Stimulated activated CD8-positive, alpha-beta memory T cell treated with anti-CD3 and anti-CD28 coated beads, Interleukin-2, amount 100 ng/mL, for 1 hour (primary cell): ENCODE measurements at places on chromosomes 4 and X.

- no peak for DNase-seq
Measured at GRCh38 chr4:132218406-132218805, 930.7 kb upstream of the PCDH10 start.

DNA sequence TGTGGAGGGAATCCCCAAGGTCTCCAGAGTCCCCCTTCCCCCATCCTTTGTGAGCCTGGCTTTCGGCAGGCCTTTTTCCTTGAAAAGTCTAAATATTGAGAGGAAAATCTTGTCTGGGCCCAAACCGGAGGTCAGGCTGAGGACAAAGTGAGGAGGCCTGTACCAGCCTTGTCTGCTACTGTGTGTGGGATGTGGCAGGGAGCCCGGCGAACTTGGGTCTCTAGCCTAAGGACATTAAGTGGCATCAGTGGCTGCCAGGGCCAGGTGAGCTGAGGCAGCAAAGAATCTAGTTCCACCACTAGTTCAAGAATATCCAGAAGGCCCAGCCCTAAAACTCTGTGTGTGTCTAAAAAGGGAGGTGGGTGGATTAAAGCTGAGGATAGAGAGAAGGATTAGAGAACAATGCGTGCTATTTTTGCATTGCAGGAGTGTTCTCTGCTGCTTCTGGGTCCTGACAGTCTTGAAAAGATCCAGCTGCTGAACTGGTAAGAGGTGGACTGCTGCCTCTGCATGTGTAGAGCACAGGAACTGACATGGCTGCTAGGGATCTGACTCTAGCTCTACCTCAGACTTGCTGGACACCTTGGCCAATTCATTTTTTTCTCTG lies 1.2 kb upstream of the AMER1 start:
- DNase-seq = no peak

DNA sequence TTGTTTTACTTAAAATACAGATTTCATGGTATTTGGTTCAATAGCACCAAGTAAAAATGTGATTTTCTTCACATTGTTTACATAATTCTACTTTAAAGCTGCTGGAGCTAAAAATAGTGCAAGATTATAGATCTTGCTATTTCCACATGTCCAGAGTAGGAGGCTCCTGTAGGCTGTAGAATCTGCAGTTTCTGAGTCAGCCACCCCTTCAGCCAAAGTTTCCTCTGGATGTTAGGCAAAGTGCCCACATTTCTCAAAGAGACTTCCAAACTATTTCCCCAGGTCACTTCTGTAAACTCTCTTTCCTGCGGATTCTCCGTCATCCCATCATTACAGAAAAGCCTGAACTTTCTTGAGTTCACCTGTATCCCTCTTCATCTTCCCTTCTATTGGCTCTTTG lies 342.5 kb upstream of the FSTL5 start:
- DNase-seq = no peak

GRCh38 chr4:107989162-107989536 lies 540 bp upstream of the HADH start:
- DNase-seq = no peak

DNA sequence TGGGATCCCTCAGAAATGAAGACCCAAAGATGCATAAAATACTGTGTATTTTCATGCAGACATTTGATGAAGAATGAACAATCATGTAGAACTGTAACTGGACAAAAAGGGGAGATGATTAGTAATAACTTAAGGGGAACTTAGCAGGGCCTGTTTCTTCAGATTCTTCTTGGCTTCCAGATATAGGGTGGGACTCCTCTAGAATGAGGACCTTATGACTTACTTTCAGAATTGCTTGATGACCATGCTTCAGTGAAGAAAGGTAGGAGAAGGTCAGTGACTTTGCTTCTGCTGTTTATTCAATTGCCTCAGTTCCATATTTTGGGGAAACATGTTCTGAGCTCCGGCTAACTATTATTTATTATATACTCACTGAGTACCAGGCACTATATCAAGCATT lies 580.8 kb downstream of the CENPC start:
- no peak for DNase-seq

GRCh38 chr4:7198440-7199128 lies 6.2 kb downstream of the SORCS2 start:
- no peak for DNase-seq

- DNase-seq = no peak
Measured at GRCh38 chrX:44989995-44990770, 117.2 kb downstream of the KDM6A start.

DNA sequence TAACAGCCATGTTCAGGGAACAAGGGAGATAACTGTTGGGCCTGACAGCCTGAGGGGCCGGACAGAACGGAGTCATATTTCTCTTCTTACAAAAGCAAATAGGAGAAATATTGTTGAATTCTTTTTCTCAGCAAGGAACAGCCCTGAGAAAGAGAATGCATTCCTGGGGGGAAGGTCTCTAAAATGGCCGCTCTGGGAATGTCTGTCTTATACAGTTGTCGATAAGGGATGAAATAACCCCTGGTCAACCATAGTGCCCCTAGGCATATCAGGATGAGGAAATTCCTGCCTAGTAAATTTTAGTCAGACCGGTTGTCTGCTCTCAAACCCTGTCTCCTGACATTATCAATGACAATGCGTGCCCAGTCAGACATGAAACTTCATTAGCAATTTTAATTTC lies 1925.5 kb downstream of the PCDH7 start:
- no peak for DNase-seq

GRCh38 chr4:72875138-72875537 lies 194.4 kb downstream of the COX18 start:
- DNase-seq = no peak

DNA sequence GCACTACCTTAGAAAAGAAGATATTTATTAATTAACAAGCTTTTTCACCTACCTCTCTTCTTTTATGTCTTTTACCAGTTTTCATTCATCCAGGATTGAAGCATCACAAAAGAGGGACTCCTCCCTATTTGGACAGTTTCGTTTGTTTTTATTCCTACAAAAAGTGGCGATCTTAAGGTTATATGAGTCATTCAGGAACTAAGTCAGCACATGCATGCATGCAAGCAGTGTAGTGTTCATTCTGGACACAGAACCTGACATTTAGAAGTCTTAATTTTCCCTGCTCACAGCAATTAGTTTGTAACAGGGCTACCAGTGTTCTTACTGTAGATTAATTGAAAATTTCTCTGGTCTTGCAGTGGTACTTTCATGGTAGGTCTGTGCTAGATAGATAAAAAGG lies 47.9 kb upstream of the QRFPR start:
- no peak for DNase-seq
